ENCODE measurements at places on chromosomes 5 and 9. TPM values are rescaled to one million over a fixed set of nuclear protein-coding genes. Genes with fewer than 3 reads are reported as not detected.

DNA sequence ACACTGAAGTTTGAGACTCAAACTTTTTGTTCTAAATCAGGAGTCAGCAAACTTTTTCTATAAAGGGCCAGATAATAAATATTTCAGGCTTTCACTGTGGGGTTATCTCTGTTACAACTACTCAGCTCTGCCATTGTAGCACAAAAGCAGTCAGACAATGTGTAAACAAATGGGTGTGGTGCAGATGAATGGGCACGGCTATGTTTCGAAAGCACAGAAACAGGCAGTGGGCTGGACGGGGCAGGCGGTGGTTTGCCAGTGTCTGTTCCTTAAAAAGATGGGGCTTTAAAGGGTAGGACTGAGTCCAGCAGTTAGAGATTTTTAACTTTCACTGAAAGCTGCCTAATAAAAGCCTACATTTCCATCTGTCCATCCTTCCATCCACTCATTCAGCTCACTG is 48.9 kb downstream of the PFDN1 start:
- H3K27me3 ChIP-seq: no peaks in the 10 kb centered on the region
- peaks cover 4% of the 10 kb centered on the region for H3K4me1 ChIP-seq
- no peak overlapping the region for H3K27ac ChIP-seq

DNA sequence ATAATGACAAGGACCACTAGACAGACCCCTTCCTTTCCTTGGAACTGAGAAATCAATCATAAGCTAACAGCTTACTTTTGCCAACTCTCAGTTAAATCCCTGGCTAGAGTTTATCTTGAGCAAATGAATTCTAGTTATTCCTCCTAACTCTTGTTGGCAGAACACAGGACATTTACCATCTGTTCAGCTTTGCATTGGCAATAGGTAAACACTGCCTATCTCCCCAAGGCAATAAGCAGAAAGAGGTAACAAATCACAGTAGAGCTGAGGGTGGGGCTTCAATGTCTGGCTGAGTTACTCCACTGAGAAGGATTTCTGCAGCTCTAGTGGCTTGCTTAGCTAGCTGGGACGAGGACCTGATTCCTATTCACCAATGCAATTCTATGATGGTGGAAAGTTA is 503.3 kb upstream of the GRIA1 start:
- H3K27ac ChIP-seq: no peak overlapping the region
- H3K4me3 ChIP-seq: no peak overlapping the region
- H3K36me3 ChIP-seq: no peaks in the 10 kb centered on the region
- DNase-seq: no peak

GRCh38 chr9:15371448-15371845 is 51.2 kb upstream of the SNAPC3 start:
- H3K27ac ChIP-seq: no peak overlapping the region
- no peak overlapping the region for H3K4me3 ChIP-seq
- no peaks in the 10 kb centered on the region for H3K36me3 ChIP-seq
- DNase-seq: no peak

- no peak for DNase-seq
- H3K4me3 ChIP-seq: no peak overlapping the region
- H3K36me3 ChIP-seq: no peaks in the 10 kb centered on the region
Measured at GRCh38 chr9:87716141-87716540, 9.8 kb upstream of the CTSL start.

The PCDHGA3 gene
- 9.2 TPM for total RNA-seq

Data from spinal cord (tissue), 10 donors.